Thyroid gland (tissue), 4 donors: ENCODE measurements at places on chromosomes 5 and 9.

DNA sequence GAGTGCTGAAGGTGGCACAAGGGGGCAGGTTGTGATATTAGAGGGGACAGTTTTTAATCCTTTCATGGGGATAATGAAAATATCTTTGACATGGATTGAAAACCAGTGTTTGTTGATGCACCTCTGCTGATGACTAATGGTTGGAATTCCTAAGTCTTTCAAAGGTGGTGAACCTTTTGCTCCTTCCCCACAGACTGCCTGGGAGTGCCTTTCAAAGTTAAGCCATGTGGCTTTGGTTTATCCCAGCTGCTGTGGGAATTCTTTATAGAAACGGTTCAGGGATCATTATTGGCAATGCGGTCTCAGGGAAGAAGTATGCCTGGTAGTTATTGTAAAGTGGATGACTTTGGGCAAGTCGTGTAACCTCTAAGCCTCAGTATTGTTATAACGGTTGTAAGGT lies 45.7 kb downstream of the PIP5K1B start:
- no peak for DNase-seq

DNA sequence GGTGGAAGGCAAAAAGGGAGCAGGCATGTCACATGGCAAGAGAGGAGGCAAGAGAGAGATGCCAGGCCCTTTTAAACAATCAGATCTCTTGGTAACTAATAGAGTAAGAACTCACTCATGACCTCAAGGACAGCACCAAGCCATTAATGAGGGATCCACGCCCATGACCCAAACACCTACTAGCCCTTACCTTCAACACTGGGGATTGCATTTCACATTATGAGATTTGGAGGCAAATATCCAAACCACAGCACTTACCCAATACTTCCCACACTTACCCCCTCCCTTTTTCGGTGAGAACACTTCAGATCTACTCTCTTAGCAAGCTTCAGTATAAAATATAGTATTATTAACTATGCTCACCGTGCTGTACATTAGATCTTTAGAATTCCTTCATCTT lies 41.9 kb downstream of the ZNF354A start:
- no peak for DNase-seq

DNA sequence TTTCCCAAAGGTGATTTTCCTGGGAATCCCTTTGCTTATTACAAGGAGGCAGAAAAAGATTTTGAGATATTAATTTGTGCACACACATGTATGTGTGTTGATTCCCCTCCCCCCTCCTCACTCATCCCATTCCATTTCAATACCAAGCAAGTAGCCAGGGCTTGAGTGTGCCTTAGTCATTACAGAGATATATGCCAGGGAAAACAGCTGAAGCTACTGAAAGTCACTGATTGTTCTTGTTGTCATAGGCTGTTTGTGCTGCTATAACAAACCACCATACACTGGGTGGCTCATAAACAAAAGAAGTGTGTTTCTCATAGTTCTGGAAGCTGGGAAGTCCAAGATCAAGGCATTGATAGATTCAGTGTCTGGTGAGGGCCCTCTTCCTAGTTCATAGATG lies 158.6 kb downstream of the BAAT start:
- DNase-seq: no peak

GRCh38 chr5:87836696-87837095 lies 424.0 kb upstream of the CCNH start:
- DNase-seq: no peak

DNA sequence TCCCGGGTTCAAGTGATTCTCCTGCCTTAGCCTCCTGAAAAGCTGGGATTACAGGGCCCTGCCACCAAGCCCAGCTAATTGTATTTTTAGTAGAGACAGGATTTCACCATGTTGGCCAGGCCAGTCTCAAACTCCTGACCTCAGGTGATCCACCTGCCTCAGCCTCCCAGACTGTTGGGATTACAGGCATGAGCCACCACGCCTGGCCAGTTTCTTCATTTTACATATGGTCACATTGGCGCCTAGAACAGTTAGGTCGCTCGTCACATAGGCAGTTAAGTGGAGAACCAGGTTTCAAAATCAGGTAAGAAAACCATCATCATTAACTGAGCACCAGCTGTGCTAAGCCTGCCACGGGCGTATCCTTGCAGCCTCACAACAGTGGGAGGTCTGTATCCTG lies 36.1 kb downstream of the OLFML2A start:
- no peak for DNase-seq

DNA sequence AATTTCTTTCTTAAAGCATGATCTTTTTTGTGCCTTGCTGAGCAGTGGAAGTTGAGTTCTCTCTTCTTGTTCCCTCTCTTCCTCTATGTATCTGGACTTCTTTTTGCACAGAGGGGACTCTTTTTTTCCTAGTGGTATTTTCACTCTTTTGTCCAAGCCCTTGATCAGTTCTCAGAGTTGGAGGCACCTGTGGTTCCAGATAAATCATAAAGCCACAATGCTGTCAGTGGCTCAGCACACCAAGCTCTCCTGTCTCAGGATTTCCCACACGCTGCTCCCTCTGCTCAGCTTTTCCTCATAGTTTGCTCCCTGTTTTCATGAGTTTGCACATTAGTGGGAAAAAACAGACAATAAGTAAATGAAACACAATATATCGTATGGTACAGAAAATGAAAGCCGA lies 110.3 kb upstream of the ZNF608 start:
- DNase-seq: no peak

GRCh38 chr5:150637245-150638052 lies 3.0 kb upstream of the SYNPO start:
- peak; percentile 58 for DNase-seq

DNA sequence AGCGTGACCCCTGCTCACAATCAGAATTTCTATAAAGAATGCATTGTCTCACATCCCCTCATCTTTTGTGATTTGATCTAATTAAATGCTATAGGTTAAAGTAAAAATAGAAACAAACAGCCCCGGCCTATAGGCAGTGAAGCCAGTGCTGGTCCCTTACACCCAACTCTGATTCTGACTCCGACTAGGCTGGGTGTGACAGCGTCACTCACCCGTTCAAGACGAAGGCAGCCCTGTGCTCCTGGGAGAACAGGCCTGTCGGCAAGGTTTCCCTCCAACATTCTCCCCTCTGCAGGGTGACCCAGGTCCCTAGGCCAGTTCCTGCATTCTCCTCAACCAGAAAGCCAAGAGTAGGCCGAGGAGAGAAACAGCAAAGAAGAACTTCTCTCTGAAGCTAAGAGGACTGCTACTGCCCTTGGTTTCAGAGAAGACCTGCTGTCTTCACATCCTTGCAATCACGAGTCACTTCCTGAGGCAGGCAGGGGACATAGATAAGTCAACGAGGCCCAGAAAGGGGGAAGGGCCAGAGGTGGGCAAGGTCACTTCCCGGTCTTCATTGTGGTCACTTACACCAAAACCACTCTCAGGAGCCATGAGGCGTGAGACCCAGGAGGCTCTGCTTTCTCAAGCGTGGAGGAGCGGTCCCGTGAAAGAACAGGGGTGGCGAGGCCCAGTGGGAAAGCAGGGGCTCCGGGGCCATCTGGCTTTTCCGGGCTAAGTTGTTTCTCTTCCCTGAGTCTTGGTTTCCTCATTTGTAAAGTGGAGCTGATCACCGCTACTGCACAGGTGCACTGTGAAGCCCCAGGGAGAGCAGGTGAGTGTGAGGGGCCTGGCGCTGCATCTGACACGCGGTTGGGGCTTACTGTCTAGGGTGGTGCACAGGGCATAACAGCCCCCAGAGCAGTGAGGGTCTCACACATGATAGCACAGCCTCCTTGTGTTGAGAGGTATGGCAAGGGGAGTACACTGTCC lies 200.8 kb downstream of the CRB2 start:
- peak; percentile 63 for DNase-seq

GRCh38 chr5:27252911-27253310 lies 214.5 kb upstream of the CDH9 start:
- DNase-seq: no peak

DNA sequence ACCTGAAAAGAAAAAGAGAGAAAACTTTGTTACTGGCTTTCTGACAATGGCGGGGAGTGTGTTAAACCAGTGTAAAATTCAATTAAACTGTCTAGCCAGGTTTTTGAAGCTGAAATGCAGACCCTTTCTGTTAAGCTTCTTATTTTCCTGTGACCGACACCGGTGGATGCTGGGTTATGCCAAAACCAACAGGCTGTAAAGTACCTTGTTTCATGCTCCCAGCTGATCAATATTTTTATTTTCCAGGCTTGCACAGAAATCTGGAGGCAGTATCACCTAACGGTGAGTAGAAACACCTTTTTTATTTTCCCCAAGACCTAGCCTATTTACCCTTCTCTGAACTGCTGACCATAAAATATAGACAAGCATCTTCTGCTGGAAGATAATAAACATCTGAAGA lies 94.9 kb upstream of the GRHPR start:
- no peak for DNase-seq

DNA sequence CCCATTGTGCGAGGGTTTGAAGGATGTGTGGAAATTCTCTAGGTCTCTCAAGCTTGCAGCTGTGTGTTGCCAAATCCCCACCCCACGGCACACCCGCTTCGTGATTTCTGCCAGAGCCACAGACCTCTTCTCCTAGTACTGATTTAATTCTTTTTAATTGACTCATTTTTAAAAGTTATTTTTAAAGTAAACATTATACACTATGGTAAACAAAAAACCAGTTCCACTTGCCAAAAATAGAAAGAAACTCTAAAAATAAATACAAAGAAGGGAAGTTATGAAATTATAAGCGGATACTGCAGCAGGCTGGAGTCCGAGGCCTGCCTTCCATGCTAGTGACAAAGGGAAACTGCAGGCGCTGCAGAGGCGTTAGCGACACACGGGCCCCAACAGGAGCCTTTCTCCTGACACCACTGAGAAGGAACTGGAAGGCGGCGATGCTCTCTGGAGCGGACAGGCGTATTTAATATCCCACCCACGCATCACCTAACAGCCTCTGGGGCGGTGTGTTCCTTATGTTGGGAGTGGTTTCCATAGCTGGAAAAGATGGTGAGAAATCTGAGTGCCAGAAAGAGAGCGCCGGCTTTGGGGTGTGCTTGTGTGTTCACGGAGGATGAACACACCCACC lies 122.5 kb downstream of the COL23A1 start:
- no peak for DNase-seq

DNA sequence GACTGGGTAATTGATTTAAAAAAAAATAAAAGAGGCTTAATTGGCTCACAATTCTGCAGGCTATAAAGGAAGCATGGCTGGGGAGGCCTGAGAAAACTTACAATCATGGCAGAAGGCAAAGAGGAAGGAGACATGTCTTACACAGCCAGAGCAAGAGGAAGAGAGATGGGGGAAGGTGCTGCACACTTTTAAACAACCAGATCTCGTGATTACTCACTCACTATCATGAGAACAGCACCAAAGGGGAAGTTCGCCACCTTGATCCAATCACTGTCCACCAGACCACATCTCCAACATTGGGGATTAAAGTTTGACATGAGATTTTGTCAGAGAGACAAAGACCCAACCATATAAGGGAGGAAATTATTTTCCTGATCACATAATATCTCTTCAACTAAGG lies 138.8 kb upstream of the NR4A3 start:
- DNase-seq: no peak

DNA sequence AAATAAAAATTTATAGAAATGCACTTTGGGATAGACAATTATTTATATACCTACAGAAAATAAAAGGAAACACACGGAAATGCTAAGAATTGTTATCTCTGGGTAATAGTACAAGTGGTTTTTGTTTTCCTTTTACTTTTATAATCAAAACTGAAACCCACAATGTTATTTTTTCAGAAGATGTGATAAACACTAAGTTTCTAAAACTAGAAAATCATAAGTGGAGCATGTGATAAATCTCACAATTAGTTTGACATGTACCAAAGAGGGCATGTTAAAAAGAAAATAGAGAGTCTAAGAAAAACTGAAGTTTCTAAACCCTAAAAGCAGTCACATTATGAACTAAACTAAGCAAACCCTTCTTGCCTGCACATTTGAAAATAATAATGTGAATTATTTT lies 61.1 kb downstream of the OXCT1 start:
- no peak for DNase-seq

GRCh38 chr5:159310511-159310910 lies 19.8 kb downstream of the IL12B start:
- DNase-seq: peak; percentile 40

- DNase-seq: no peak
Observed at GRCh38 chr9:34256104-34256503, 73.0 kb downstream of the KIF24 start.

DNA sequence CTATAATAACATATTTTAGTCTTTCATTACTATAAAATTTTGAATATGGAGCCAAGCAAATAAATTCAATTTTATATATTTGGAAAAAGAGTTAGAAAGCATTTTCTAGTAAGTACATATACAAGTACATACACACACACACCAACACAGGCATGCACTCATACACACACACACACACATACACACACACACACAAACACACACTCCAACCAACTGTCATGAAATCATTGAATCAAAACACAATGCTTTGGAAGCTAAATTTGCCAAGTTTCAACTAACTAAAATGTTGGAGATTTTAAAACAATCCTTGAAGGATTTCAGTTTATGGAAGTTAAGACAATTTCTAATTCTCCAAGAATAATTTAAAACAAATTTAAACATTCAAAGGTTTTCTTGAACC lies 283.2 kb downstream of the TAF11L14 start:
- DNase-seq: no peak
